ENCODE measurements at places on chromosomes 16 and 17. TPM values are rescaled to one million over a fixed set of nuclear protein-coding genes. Genes with fewer than 3 reads are reported as not detected.

- no peak for DNase-seq
Measured at GRCh38 chr17:57350266-57350665, 93.9 kb downstream of the MSI2 start.

- no peak for DNase-seq
Measured at GRCh38 chr17:38899421-38899820, 26.0 kb upstream of the LASP1NB start.

GRCh38 chr16:58054289-58054688, 28.7 kb downstream of the MMP15 start:
- DNase-seq = no peak

The CTU2 gene
- total RNA-seq = 68.6 TPM

The TBC1D3H gene
- total RNA-seq = not detected

The PPL gene
- total RNA-seq = not detected
